Effector CD4-positive, alpha-beta T cell (primary cell): ENCODE measurements at places on chromosomes 12 and 14.

DNA sequence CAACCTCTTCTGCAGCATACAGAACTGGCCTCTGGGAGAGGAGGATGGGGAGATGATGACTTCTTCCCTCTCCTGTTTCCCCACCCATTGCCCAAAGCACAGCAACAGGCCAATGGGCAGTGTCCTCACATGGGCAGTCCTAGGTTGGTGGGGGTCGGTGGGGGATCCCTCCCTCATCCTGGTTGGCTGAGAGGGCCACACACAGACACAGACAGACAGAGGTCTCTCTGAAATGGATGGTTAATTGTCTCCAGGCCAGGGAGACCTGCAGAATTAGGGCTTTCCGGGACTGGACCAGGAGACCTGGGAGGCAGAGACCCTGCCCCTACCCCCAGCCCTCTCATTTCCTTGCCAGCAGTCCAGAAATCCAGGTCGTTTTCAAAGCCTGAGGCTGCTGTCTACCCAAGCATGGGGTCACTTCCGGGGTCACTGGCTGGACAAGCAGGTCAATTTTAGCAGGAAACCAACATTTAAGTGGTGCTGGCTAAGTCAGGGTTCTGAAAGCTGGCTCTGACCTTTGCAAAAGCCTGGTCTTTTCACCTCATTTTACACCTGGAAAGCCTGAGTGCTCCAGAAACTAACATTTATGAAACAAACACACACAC is 48.6 kb upstream of the TBX3 start:
- no peak for DNase-seq

DNA sequence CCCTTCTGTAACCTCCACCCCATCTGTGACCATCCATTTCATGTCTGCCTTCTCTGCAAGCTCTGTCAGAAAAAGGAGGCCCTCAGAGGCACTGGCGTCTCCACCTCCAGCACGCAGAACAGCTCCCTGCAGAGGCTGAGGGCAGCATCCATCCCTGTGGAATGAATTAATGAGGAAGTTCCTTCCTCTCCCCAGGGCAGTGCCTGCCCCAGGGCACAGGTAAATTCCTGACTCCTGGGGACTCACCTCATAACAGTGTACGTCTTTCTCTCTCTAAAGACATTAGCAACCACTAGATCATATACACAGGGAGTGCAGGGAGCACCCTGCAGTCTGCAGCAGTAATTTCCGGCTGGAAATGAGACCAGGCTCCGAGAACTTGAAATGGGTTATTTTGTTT is 155.0 kb upstream of the TMEM132C start:
- no peak for DNase-seq

DNA sequence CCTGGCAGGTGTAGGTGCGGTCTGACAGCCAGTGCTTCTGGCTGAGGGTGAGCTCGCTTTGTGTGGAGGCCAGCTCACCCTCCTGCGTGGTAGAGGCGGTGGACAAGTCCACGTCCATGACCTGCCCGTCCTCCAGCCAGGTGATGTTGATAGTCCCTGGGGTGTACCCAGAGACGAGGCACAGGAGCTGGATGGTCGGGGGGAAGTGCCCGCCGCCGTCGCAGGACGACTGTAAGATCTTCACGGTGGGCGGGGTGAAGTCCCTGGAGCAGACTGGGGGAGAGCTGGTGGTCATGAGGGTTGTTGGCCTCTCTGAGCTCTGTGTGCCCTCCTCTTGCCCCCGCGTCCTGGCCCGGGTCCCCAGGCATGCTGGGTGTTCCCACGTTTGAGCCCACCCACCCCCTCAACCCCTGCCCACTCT is 74.6 kb downstream of the TMEM121 start:
- DNase-seq: no peak

- no peak for DNase-seq
Observed at GRCh38 chr12:108198043-108198442, 69.0 kb downstream of the WSCD2 start.

GRCh38 chr12:71223139-71223538 is 65.3 kb upstream of the TSPAN8 start:
- no peak for DNase-seq

GRCh38 chr12:1776170-1776921 is 44.0 kb upstream of the LRTM2 start:
- DNase-seq: no peak

DNA sequence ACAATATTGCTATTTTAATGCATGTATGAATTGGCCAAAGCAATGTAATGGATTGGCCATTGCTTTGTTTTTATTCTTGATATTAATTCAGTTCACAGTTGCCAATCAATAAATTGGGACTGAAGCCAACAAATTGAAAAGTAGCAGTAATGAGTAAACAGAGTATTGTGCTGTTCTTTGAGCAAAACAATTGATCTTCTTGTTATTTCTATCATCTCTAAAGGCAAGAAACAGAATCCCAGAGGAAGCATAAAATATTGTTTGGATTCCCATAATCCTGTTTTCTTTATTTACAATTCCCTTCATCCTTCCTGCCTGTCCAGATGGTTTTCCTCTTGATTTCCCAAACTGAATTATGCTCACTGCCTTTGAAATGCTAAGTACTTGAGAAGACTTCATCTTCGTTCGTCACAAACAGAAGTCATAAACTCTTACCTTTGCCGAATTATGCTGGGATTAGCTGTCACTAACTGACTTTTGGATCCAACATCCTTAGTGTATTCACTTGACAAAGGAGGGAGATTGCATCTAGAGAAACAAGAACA is 85.9 kb downstream of the ST8SIA1 start:
- DNase-seq: no peak

DNA sequence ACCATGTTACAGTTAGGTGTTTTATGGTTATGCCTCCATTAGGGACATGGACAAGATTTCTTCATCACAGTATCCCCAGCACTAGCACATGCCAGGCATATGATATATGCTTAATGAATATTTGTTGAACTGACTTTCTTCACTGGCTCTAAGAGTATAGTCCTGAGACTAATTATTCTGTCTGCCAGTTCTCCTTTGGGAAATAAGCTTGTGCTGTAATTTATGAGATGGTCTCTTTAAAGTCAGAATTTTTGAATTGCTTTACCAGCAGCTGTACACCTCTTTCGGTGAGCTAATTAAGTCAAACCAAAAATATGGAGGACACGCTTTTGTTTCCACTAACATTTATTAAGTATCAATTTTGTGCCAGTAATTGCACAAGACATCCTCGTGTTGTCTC is 4.8 kb upstream of the KRT72 start:
- DNase-seq: no peak

- DNase-seq: no peak
Observed at GRCh38 chr12:80222261-80222660, 122.9 kb downstream of the OTOGL start.

DNA sequence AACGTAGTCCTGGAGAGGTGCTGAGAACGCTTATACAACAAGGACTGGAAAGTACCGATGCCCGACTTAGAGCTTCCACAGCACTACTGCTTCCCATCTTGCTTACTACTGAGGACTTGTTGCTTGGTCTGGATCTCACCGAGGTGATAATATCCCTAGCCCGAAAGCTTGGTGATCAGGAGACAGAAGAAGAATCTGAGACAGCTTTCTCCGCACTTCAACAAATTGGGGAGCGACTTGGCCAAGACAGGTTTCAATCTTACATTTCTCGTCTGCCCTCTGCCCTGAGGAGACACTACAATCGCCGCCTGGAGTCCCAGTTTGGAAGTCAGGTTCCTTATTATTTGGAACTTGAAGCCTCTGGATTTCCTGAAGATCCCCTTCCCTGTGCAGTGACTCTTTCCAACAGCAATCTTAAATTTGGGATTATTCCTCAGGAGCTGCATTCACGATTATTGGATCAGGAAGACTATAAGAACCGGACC is 1.1 kb downstream of the TOGARAM1 start:
- DNase-seq: no peak

- peak; percentile 62 for DNase-seq
Observed at GRCh38 chr14:63840981-63841380, 11.8 kb upstream of the SYNE2 start.

DNA sequence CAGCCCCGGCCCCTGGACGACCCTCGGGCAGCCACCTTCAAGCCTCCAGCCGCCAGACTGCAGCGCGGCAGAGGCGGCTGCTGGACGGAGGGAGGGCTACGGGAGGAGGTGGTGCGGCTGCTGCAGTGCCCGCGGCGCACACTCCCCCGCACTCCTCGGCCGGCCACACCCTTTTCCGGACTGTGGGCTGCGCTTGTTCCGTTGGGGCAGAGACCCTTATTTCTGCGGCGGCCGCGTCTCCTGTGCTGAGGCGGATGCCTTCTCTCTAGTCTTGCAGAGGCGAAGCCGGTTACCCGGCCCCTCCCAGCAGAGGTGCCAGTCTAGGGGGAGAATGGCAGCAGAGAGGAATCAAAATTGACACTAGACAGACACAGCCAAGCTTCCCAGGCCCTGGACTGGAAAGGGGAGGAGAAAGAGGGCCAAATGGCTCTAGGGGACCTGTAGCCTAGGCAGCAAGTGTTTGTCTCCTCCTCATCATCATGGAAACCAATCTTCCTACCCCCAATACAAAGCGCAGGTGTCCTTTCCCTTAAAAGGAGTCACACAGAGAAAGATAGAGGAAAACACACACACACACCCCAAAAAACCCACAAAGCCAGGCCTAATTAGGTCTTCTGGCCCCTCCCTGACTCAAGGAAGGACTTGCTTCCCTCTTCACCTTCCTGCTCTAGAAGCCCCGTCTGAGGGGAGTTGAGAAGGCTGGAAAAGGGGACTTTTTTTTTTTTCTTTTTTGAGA is 1.3 kb downstream of the ESYT1 start:
- DNase-seq: peak; percentile 63

GRCh38 chr12:132259364-132259871 is 70.0 kb downstream of the GALNT9 start:
- no peak for DNase-seq

GRCh38 chr12:94286583-94287244 is 138.3 kb downstream of the PLXNC1 start:
- no peak for DNase-seq
